Mesothelial cell of epicardium (in vitro differentiated cells): ENCODE measurements at places on chromosomes 2 and 18. TPM values are rescaled to one million over a fixed set of nuclear protein-coding genes. Genes with fewer than 3 reads are reported as not detected.

- no peaks in the 10 kb centered on the region for H3K36me3 ChIP-seq
- H3K4me3 ChIP-seq, result no peak overlapping the region
- DNase-seq, result no peak
Measured at GRCh38 chr18:78730546-78730945, 249.1 kb upstream of the SALL3 start.

The ATP6V1C2 gene
- 0.09 to 0.27 TPM (median 0.27 TPM) in 3 replicates for total RNA-seq

DNA sequence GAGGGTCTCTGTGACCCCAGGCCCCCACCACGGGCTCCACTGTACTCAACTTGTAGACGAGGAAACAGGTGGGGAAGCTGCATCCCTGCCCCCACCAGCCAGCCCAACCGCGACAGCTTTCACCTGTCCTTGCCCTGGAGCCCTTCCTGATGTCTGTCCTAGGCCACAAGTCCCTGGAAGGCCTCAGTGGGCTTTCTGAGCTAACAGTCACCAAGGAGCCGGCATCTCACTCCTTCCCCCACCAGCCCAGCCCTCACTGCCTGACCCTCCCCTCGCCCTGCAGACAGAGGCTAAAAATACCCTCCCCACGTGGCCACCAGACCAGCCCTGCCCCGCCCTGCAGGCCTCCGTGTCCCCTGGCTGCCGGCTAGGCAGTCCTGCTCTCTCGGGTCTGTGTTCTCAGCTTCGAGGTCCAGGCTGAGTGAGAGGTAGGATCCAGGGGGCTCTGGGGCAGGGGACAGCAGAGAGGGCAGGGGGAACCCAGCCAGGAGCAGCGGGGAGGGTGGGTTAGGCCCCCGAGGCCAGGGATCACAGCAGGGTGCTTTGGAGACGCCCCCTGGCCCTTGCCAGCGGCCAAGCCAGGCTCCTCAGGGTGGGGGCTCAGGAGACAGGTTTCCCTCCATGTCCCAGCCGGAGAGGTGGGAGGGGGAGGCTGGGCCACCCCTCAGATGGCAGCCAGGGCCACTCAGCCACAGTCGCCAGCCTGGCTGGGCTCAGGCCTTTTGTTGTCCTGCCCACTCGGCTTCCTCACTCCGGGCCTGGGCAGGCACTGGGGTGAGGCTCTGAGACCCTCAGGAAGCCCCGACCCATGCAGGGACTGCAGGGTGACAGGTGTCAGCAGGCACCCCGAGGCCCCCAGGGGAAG, at the start of gene KLHL30:
KLHL30 (plus strand) TSS at position 338 of the 865 bp plus-strand sequence. CDS start 2,087 bp downstream, outside the sequence.
- no peaks in the 10 kb centered on the region for H3K27me3 ChIP-seq
- no peak within 1 kb of the TSS for H3K4me3 ChIP-seq
- peaks cover 14% of the 10 kb centered on the region for H3K4me1 ChIP-seq
- no peak within 1 kb of the TSS for H3K27ac ChIP-seq

The EMX1 gene
- total RNA-seq, result 0.09 TPM in 2 of 3 replicates, not detected in the other

GRCh38 chr18:79334496-79335233, 61.1 kb upstream of the NFATC1 start:
- H3K36me3 ChIP-seq, result peaks cover 36% of the 10 kb centered on the region
- H3K4me1 ChIP-seq, result no peaks in the 10 kb centered on the region
- H3K27me3 ChIP-seq, result no peaks in the 10 kb centered on the region
- H3K27ac ChIP-seq, result no peak overlapping the region
- no peak overlapping the region for H3K4me3 ChIP-seq

- DNase-seq, result no peak
- H3K4me1 ChIP-seq, result peaks cover 37% of the 10 kb centered on the region
- H3K36me3 ChIP-seq, result peaks cover 53% of the 10 kb centered on the region
- no peaks in the 10 kb centered on the region for H3K27me3 ChIP-seq
Measured at GRCh38 chr2:38745267-38745666, 5.9 kb downstream of the SRSF7 start.

- no peaks in the 10 kb centered on the region for H3K4me1 ChIP-seq
- H3K4me3 ChIP-seq, result no peak overlapping the region
- DNase-seq, result no peak
- H3K27ac ChIP-seq, result no peak overlapping the region
- H3K27me3 ChIP-seq, result no peaks in the 10 kb centered on the region
Measured at GRCh38 chr18:14189858-14190257, 57.6 kb upstream of the ZNF519 start.

The MFSD2B gene
- 0.16 to 0.84 TPM (median 0.31 TPM) in 3 replicates for total RNA-seq

- no peak overlapping the region for H3K27ac ChIP-seq
- DNase-seq, result no peak
- no peaks in the 10 kb centered on the region for H3K36me3 ChIP-seq
Measured at GRCh38 chr2:200757399-200757798, 54.3 kb upstream of the BZW1 start.

The SKOR2 gene
- not detected in 3 replicates for total RNA-seq

DNA sequence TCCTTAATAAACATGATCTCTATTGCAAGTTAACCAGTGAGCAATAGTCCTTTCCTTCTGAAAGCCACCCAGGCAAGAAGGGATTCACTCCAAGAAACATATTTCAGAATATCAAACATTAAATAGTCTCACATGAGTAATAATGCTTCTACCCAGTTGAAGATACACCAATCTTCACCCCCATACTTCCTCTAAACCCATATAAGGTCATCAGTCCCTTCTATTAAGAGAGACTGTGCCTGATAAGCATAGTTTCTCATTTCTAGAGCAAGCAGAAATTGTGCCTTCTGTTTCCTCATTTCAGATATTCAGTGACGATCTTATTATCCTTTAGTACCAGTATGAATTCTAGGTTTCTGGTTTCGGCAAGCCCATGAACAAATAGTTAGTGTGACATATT, 64.6 kb downstream of the DSEL start:
- H3K4me1 ChIP-seq, result no peaks in the 10 kb centered on the region
- no peaks in the 10 kb centered on the region for H3K27me3 ChIP-seq

DNA sequence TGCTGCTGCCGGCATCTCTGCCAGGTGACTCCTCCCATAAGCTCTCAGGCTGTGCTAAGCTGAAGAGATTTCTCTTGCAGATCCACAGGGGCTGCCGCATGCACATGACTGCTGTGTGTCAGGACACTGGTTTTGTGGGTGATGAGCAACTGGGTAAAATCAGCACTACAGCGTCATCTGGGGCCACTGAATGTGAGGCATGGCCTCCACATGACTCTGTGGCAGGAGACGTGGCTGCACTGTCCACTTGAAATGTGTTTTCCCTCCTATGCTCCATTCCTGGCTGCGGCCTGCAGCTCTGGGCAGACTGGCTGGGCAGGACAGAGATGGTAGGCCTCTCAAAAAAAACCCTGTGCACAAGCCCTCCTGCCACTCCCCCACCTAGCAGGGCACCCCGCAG, 63.6 kb downstream of the MARCO start:
- H3K4me1 ChIP-seq, result no peaks in the 10 kb centered on the region
- H3K36me3 ChIP-seq, result no peaks in the 10 kb centered on the region
- H3K4me3 ChIP-seq, result no peak overlapping the region
- H3K27ac ChIP-seq, result no peak overlapping the region

DNA sequence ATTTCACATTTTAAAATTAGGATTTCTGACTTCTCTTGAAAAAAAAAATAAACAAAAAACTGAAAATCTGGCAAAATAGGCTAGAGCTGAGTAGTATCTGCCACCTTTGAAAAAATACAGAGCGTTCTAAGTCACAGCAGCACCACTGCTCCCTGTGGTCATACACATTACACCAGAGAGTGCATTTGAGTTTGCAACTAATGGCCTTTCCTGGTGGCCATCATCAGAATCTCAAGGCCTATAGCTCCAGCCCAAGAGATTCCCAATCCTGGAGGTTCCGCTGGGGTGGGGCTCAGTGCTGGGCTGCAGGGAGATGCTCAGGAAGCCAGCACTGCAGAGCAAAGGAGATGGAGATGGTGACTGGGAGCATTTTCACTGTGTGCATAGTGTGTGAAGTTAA, 17.5 kb downstream of the SMYD1 start:
- peaks cover 2% of the 10 kb centered on the region for H3K4me1 ChIP-seq
- no peak for DNase-seq
- H3K27ac ChIP-seq, result no peak overlapping the region
- no peaks in the 10 kb centered on the region for H3K27me3 ChIP-seq

DNA sequence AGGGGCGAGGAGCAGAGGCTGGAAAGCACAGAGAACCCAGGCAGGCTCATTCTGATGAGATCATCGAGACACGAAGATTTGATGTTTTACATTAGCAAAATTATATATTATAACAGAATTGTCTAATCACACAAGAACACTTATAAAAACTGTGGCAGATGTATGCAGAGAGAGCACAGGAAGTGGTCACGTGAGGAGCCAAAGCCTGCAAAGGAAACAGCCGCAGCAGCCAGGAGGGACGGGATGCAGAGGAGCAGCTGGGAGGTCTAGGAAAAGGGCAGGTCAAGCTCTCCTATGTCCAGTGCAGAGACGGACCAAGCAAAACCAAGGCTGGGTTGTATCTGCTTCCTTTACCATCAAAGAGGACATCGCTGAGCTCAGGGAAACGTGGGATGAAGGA, 355.1 kb upstream of the MYT1L start:
- H3K27ac ChIP-seq, result no peak overlapping the region
- no peaks in the 10 kb centered on the region for H3K36me3 ChIP-seq
- no peak overlapping the region for H3K4me3 ChIP-seq
- peaks cover 25% of the 10 kb centered on the region for H3K27me3 ChIP-seq

GRCh38 chr2:192669505-192670091, 474.9 kb upstream of the TMEFF2 start:
- no peaks in the 10 kb centered on the region for H3K27me3 ChIP-seq
- H3K27ac ChIP-seq, result no peak overlapping the region
- H3K4me1 ChIP-seq, result no peaks in the 10 kb centered on the region
- H3K36me3 ChIP-seq, result no peaks in the 10 kb centered on the region
- H3K4me3 ChIP-seq, result no peak overlapping the region

GRCh38 chr2:8629402-8629801, 52.5 kb upstream of the ID2 start:
- H3K4me3 ChIP-seq, result no peak overlapping the region
- no peaks in the 10 kb centered on the region for H3K27me3 ChIP-seq
- H3K4me1 ChIP-seq, result peaks cover 46% of the 10 kb centered on the region
- DNase-seq, result no peak

The DSC3 gene
- 29.1 to 32.6 TPM (median 30.9 TPM) in 3 replicates for total RNA-seq

- DNase-seq, result no peak
- no peaks in the 10 kb centered on the region for H3K4me1 ChIP-seq
- peaks cover 5% of the 10 kb centered on the region for H3K27me3 ChIP-seq
- no peak overlapping the region for H3K4me3 ChIP-seq
- no peaks in the 10 kb centered on the region for H3K36me3 ChIP-seq
Measured at GRCh38 chr18:23595591-23595990, 9.3 kb upstream of the NPC1 start.

DNA sequence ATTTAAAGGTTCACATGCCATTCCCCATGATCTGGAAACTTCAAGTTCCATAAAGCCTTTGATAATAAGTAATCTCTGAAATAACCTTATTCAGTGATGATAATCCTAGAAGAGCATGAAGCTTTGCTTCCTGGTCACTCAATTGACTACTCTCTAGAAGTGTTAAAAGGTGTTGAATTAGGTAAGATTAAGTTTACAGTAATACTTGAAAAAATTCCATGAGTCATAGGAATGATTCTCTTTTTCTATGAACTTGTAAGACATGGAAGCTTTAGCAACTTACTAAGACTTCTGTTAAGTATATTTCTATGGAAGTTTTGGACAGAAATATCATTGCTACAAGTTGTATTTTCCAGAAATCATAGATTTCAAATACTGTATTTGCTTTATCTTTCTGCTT, 100.6 kb downstream of the MYO1B start:
- no peak overlapping the region for H3K27ac ChIP-seq
- H3K36me3 ChIP-seq, result peaks cover 43% of the 10 kb centered on the region
- no peak overlapping the region for H3K4me3 ChIP-seq
- no peak for DNase-seq

GRCh38 chr18:12308386-12309100, 502 bp downstream of the TUBB6 start:
- peak overlapping the region; percentile 72 for H3K27ac ChIP-seq
- H3K36me3 ChIP-seq, result peaks cover 27% of the 10 kb centered on the region
- DNase-seq, result peak; percentile 73
- H3K4me3 ChIP-seq, result peak overlapping the region; percentile 75

DNA sequence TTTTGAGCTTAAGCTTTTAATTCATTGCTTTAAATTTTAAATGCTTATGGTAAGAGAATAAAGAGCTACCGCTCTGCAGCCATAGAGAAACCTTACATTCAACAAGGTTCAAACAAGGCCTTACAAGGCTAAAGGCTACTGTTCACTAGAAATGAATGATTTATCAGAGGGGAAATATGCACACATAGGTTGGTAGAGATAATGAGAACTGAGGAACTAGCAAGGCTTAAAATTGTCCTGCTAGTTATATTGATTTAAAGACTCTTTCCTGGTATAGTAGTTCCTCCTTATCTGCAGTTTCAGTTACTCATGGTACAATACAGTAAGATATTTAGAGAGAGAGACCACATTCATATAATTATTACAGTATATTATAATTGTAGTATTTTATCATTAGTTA, 193.4 kb downstream of the WDR7 start:
- no peak overlapping the region for H3K4me3 ChIP-seq
- no peaks in the 10 kb centered on the region for H3K4me1 ChIP-seq
- no peaks in the 10 kb centered on the region for H3K27me3 ChIP-seq
- DNase-seq, result no peak
- no peak overlapping the region for H3K27ac ChIP-seq
- no peaks in the 10 kb centered on the region for H3K36me3 ChIP-seq

- H3K27me3 ChIP-seq, result no peaks in the 10 kb centered on the region
- H3K36me3 ChIP-seq, result peaks cover 22% of the 10 kb centered on the region
- H3K4me1 ChIP-seq, result peaks cover 3% of the 10 kb centered on the region
- no peak overlapping the region for H3K4me3 ChIP-seq
- no peak overlapping the region for H3K27ac ChIP-seq
Measured at GRCh38 chr2:74426181-74426758, 4.7 kb downstream of the WDR54 start.

DNA sequence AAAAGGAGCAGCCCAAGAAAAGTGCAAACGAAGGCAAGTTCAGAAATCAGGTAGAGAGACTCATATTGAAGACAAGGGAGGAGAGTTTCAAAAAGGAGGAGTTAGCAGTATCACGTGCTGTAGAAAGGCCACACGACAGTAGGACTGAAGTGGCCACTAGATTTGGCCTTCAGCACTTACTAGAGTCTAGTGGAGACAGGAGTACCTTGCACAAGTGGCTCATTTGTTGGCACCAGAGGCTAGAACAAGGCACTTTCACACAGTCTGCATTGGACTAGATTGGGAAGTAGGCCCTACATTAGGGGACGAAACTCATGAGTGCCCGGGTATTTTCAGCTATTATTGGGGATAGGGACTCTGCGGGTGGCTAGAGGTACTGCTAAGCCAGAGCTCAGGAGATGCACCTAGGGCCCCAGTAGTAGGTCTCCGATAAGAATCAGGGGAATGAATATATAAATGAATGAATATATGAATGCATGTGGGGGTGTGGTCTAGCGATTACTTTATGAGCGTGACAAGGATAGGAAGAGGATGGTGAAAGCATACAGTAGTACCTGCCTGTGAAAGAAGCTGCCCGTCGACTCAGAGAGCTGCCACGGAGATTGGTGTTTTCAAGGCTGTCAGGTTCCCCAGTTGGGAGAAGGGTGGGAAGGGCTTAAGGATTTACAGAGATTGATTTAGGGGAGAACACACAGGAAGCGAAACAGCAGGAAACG, 1.4 kb upstream of the NCOA1 start:
- H3K4me1 ChIP-seq, result peaks cover 33% of the 10 kb centered on the region
- no peak for DNase-seq
- peak overlapping the region; percentile 89 for H3K4me3 ChIP-seq
- H3K27me3 ChIP-seq, result no peaks in the 10 kb centered on the region
- H3K36me3 ChIP-seq, result no peaks in the 10 kb centered on the region

The RAPGEF4 gene
- total RNA-seq, result 18.0 to 24.7 TPM (median 24.5 TPM) in 3 replicates

The KCNE4 gene
- 9.0 to 9.3 TPM (median 9.2 TPM) in 3 replicates for total RNA-seq

- DNase-seq, result no peak
- H3K27ac ChIP-seq, result peak overlapping the region; percentile 36
- no peaks in the 10 kb centered on the region for H3K27me3 ChIP-seq
- no peaks in the 10 kb centered on the region for H3K36me3 ChIP-seq
- H3K4me3 ChIP-seq, result no peak overlapping the region
Measured at GRCh38 chr2:196330645-196331044, 159.3 kb upstream of the STK17B start.
